Neural crest cell (in vitro differentiated cells): ENCODE measurements at places on chromosomes 1 and 21.

GRCh38 chr1:234775477-234776246 is 165.7 kb upstream of the IRF2BP2 start:
- no peak for DNase-seq

DNA sequence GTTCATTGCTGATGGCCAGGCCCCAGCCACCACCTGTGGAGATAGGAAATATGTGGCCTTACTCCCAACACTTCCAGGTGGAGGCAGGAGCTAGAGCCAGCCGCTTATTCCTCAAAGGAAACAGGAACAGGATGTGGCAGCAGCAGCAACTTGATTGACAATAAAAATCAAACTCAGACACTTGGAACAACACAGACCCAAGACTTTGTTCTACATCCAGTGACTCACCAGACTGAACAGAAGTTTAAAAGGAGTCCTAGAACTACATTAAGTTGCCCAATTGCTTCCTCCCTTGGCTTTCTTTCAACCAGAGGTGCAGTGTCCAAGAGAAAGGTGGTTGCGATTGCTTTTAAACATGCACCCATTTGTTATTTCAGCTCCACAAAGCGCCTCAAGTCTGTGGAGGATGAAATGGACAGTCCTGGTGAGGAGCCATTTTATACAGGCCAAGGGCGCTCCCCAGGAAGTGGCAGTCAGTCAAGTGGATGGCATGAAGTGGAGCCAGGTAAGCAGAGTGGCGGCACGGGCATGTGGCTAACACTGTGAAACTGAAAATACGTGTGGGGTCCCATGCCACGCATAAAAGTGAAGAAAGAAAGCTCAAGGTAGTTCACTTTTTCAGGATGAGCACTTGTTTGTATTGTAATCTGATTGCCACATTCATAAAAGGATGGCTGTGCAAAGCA is 276.6 kb downstream of the NFIA start:
- DNase-seq: no peak

DNA sequence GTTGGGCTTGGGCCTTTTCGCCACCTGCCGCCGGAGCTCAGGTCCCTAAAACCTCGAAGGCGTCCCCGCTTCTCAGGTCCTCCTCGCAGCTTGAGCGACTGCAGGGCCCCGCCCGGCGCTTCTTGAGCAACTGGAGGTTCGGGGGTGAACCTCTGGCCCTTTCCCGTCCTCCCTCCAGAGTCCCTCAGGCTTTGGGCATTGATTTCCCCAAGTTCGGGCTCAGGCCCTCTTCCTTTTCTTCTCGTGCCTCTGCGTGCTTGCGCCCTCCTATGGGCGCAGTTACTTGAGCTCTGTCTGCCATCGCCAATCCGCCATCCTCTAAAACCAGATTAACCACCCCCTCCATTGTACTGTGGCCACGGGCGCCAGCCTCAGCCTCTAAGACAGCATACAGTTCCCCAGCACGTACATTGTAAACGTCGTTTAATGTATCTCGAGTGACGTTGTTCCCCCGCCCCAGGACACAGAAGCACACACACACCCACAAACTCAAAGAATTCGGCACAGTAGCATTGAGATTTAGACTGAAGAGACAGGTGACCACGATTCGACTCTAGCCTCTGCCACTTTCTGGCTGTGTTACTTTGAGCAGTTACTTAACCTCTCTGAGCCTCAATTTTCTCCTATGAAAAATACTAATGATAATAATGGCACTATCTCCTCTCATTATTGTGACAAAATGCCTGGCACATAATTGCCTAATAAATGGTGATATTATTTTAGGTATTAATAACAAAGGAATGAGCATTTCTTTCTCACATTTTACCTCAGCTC is 22.6 kb downstream of the BTG2 start:
- DNase-seq: peak; percentile 31

GRCh38 chr1:32929366-32929765 is 28.2 kb upstream of the TMEM54 start:
- no peak for DNase-seq

DNA sequence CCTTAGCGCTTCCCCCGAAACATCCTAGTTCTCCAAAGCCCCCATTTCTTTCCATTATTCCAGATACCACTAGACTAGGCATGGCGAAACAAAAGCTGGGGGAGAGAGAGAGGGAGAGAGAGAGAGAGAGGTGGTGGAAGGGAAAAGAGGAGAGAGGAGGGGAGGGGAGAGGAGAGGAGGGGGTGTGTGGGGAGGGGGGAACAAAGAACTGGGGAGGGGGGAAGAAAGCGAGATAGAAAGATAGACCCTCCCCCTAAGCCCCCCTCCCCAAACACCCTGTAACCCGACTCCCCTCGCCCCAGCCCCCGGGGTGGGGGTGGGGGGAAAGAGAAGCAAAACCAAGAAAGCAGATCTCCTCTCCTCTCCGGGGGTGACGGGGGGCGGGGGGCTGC is 352 bp downstream of the MEX3A start:
- no peak for DNase-seq

- peak; percentile 29 for DNase-seq
Observed at GRCh38 chr1:18955441-18956192, 859 bp downstream of the IFFO2 start.

GRCh38 chr1:58135821-58136321 is 410.7 kb downstream of the OMA1 start:
- DNase-seq: no peak

DNA sequence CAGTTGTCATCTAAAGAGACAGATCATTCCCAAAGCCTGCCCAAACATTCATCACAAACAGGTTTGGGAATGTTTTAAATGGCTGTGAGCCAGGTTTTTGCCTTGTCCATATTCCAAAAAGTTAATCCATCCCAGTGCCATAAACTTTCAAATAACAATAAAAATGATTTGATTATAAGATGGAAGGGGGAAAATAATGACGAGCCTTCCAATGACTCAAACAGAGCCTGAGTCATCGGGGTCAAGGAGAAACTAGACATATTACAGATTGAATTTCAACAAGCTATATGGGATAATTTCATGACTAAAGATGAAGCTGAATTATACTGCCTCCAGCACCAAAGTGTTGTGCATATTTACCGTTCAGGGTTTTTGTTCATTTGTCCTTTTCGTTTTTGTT is 195.8 kb upstream of the PKN2 start:
- no peak for DNase-seq

DNA sequence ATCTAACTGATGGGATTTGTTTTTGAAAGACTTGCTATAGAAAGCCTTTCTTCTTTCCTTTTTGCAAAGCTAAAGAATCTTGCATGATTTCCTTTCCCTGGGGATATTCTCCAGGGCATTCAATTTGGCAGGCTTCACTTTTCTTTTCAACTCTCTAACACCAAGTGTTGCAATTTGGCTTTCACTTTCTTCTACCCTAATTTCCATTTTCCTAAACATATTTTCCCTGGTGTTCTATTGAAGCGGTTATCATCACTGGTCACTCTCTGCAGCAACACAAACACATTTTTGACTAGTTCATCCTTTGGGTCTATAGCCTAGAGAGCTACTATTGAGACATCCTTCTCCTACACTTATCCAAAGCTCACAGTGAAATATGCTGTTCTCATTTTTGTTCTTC is 424.5 kb downstream of the NEGR1 start:
- DNase-seq: no peak

- DNase-seq: no peak
Observed at GRCh38 chr1:6456800-6457466, 9.0 kb downstream of the TNFRSF25 start.

GRCh38 chr1:63633281-63633680 is 40.1 kb downstream of the PGM1 start:
- no peak for DNase-seq

DNA sequence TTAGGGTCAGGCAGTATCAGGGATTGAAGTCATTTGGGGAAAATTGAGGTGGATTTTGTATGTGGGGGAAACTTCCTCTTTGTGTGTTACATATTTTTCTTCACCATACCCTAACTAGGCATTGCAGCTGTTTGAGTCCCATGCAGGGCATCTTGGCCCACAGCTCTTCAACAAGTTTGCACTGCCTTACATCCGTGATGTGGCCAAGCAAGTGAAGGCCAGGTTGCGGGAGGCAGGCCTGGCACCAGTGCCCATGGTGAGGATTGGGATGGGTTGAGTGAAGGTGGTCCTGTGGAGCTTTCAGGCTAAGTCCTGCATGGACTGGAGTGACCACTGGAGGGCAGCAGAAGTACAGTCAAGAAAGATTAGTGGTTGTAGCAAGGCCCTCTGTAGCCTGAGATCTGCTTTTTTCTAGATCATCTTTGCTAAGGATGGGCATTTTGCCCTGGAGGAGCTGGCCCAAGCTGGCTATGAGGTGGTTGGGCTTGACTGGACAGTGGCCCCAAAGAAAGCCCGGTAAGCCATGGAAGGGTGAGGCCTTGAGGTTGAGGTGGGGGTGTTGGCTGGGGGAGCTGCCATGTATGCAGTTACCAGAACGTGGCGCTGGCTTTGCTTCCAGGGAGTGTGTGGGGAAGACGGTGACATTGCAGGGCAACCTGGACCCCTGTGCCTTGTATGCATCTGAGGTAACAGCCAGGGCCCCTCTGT is 2.4 kb downstream of the UROD start:
- peak; percentile 86 for DNase-seq

DNA sequence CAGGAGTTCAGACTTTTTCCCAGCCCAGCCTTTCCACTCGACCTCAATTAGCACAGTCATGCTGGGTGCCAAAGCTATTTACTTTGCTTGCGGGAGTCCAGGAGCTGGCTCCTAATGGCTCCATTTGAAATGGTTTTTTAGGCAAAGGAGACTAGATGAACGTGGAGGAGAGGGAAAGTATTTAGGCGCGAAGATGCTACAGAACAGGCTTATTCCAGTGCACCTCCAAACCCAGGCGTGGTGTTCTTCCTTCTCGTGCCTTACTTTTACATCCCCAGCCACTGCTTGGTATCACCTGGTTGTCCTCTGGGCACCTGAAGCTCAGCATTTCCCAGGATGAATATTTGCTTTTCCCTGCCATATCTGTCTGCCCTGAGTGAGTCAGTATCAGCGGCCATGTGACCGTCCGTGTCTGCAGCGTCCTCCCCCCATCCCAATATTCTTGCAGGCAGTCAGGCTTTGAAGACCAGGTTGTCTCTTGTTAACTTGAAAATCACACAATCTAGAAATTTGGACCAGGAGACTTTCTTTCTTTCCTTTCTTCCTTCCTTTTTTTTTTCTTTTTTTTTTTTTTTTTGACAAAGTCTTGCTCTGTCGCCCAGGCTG is 198.5 kb downstream of the DYRK1A start:
- DNase-seq: no peak

DNA sequence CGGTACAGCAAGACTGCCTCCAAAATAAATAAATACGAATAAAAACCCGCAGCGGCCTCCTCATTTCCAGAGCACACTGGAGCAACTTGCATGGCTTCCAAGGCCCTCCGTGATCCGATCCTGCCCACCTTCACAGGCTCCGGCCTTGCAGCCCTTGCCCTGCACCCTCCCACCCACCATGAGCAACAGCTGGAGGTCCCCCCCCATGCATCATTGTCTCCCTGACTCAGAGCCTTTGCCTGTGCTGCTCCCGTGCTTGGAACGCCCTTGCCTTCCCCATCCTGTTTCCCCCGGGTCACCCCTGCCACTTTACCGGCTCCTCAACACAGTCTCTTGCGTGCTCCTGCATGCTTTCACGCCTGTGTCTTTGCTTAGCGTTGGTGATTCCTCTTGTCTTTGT is 71.0 kb upstream of the ANGPTL1 start:
- no peak for DNase-seq

DNA sequence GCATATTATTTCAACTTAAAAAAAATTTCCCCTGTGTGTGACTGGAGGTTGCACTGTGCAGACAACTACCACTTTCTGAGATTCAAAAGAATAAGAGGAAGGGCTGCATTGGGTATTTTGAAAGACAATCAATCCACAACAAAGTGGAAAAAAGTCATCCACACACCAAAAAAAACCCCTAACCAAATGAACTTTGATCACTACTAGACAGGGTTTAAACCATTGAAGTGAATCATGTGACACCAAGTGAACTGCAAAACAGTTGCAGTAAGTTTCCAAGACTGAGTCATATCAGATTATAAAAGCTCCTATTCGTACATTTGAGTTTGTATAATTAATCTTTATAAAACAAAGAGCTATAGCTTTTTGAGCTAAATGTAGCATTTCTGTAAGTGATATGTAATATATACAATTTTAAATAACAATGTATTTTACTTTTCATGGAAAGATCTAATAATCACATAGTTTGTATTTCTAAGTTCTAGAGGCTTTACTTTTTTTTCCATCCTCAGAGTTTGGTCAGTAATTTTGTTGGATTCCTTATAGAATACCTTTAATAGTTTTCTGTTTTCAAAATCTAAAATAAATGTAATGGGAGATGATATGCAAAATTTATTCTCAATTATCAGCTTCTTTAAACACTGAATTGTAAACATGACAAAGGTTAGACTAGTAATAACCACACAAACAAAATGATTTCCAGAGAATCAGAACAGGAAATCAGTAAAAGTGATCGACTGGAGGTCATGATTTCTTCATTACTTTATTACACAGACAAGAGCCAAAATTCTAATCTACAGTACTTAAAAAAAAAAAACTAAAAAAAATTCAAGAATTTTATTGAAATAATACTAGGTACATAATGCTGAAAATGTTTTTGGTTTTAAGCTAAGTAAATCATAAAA is 50.5 kb upstream of the GFI1 start:
- DNase-seq: no peak

DNA sequence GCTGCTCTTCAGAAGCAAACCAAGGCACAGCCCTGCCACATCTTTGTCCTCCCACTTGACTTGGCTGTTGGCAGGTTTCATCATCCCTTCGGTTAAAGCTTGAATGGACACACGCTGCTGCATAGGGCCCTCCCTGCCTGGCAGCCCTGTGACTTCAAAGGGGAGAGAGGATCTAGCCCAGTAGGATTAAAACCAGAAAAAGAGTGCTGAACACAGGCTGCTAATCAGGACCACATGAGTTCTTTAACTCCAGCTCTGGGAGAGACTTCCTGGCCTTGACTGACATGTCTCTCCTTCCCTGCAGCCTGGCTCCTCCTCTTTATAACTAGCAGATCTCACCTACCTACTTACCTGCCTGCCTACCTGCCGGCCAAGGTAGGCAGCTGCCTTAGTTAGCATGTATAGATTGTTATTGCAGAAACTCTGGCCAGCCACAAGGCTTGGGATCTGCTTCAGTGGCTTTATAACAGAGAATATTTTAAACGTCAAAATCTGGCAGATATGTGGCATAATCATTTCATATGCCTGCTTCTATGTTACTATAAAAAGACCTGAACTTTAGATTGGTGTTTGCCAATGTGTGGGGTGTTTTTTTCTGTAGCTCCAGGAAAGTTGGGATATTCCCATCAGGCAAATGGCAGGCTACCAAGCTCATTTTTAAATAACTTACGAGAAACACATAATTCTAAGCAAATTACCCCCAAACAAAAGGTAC is 49.4 kb downstream of the ERG start:
- DNase-seq: no peak
